H1 (cell line): ENCODE measurements at places on chromosomes 5 and 9. TPM values are rescaled to one million over a fixed set of nuclear protein-coding genes. Genes with fewer than 3 reads are reported as not detected.

The SAPCD2 gene
- 30.3 and 32.1 TPM in 2 replicates for total RNA-seq

The NR2F1-AS1 gene
- total RNA-seq: 1.6 and 2.1 TPM in 2 replicates

- no peak for DNase-seq
Measured at GRCh38 chr5:154190595-154191304, at the start of gene GALNT10. Gene GALNT10, plus strand, starts transcription at chr5:154190733. Its CDS starts 134 bp downstream, at chr5:154190867.

DNA sequence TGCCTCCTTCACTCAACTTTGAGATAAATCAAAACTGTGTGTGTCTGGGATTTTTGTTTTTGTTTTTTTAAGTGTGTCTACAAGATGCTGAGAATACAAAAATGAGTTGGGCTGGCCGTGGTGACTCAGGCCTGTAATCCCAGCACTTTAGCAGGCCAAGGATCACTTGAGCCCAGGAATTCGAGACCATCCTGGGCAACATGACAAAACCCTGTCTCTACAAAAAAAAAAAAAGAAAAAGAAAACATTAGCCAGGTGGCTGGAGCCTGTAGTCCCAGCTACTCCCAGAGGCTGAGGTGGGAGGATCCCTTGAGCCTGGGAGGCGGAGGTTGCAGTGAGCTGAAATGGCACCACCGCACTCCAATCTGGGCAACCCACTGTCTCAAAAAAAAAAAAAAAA is 21.0 kb downstream of the HNRNPK start:
- no peak for DNase-seq

GRCh38 chr9:7342736-7343135 is 456.8 kb downstream of the DMAC1 start:
- DNase-seq: no peak

- no peak for DNase-seq
Measured at GRCh38 chr9:109036744-109037680, 23.7 kb upstream of the CTNNAL1 start.

GRCh38 chr9:111276431-111277128 is 53.4 kb downstream of the OR2K2 start:
- DNase-seq: no peak

DNA sequence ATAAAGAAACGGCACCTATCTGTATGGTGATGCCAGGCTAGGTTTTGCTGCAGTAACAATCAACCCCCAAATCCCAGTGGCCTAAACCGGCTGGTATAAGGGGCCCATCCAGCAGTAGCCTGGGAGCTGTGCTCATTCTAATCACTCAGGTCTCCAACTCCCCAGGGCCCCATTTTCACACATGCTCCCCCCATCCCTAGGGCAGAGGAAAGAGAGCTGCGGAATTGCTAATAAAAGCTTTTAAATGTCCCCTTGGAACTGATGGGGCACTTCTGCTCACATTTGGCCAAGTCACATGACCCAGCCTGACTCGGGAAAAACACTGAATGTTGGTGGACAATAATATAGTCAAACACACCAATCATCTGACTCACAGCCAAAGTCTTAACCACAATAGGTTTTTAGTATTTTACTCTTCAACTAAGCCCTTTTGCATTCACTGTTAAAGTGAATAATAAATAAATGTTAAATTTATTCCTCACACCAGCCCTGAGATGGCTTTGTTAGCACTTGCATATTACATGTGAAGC is 1.6 kb downstream of the FBLL1 start:
- DNase-seq: no peak

DNA sequence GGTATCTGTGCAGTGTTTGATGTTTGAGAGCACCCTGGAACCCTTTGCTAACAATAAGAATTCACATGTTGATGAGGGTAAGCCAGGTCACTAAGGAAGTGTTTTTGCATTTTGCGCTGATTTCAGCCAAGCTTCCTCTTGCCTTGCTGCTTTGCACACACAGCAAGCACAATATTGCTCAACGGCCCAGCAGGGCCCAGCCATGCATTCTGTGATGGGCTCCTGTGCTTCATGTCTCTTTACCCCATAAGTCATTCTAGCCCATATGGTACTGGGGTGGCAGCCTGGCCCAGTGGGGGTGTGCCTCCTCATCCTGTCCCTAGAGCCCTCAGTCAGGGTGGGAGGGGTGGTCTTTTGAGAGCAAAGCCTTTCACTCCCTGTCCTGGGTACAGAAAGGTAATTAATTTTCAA is 481.3 kb downstream of the GADD45G start:
- no peak for DNase-seq
